ENCODE measurements at places on chromosomes 6 and 20.

DNA sequence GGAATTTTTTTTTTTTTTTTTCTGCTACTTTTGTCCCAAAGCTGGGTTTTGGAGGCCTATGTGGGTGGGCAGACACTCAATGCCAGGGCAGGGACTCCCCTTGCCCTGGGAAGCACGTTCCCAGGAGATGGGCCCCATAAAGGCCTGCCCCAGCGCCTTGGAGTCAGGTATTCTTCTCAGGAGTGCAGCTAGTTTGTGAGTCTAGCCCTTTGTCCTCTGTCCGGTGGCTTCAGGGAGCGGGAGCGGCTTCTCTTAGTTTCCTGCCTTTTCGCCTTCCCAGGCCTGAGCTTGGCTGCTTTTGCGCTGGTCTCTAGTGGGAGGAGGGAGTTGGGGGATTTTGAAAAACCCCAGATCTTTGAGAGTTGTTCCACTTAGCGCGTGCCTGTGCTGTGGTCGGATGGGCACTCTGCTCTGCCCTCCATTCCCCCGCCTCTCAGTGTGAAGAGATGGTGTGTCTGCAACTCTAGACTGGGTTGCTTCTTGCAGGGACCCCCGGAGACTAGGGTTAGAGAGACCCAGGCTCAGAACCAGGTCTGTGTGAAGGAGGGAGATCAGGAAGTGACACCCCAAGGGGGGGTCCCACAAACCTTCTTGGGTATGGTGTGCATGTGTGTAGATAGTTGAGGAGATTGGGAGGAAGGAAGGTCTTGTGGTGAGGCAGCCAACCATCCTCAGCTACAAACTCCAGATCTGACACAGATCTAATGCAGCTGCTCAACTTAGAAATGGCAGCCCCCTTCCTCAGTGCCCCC is 1.3 kb downstream of the PLCG1 start:
- no peak for DNase-seq

DNA sequence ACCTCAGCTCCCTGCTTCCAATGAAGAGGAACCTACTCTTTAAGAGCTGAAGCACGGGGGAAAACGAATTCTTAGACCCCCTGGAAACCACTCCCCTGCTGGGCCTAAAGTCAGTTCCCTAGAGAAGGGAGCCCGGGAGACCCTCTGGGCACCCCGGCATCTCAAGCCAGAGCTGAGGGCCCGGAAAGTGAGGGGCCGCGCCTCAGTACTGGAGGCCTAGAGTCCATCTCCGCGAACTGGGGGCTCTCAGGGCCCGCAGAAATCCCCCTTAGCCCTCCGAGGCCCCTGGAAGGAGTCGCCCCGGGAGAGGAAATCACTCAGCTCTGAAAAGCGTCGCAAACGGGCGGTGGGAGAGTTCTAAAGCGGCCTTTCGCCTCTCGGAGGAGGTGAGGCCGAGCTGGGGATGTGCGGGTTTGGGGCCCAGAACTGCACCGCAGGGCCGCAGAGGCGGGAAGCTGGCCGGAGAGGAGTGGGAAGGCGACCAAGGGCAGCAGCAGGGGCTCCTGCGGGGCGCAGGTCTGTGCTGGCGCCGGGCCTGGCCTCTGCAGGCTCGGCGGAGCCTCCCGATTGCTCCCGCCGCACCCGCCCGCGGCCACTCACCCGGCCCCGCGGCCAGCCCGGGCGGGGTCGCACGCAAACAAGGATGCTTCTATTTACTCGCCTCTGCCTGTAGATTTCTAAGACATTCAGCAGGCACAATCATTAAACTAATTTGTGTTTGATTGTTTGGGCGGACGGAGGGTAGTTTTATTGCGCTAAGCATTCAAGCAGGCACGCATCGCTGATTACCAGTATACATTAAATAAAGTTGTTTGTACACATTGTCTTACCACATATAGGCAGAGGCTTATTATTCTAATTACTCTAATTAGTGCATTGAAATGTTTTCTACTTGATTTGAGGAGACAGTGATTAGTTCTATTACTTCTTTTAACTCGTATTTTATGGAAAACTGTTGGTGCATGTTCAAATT is 9.2 kb downstream of the POU3F2 start:
- no peak for DNase-seq

DNA sequence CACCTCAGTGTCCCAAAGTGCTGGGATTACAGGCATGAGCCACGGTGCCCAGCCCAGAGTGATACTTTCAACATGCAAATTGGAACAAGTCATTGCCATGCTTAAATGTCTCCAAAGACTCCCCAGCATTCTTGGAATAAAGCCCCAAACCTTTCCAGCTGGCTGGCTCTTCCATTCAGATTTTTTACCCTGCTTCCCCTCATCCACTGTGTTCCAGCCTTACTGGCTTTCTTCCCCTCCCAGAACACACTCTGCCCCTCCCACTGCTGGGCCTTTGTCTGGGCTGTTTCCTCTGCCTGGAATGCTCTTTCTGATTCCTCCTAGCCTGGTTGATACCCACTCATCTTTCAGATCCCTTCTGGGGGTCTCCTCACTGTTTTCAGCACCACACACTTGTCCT is 40.1 kb upstream of the NNAT start:
- DNase-seq, result no peak

DNA sequence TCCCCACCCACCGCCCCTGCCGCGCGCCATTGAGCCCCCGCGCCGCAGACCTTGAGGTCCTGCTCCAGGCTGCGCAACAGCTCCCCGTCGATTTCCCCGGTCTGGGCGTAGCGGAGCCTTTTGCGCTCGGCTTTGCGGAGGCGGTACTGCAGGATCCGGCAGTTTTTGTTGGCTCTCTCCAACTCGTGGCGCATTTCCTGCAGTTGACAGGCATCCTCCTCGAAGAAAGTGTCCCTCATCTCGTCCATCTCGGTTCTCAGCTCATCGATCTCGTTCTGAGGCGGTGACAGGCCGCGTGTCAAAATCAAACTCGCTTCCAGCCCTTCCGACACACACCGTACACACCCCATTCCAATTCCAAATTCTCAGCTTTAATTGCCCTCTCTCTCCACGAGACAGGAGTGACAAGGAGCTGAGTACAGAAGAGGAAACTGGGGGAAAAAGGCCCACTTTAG is 4.3 kb downstream of the MTCL3 start:
- peak; percentile 35 for DNase-seq

GRCh38 chr6:2885967-2886735 is 17.0 kb downstream of the SERPINB9 start:
- DNase-seq, result no peak

DNA sequence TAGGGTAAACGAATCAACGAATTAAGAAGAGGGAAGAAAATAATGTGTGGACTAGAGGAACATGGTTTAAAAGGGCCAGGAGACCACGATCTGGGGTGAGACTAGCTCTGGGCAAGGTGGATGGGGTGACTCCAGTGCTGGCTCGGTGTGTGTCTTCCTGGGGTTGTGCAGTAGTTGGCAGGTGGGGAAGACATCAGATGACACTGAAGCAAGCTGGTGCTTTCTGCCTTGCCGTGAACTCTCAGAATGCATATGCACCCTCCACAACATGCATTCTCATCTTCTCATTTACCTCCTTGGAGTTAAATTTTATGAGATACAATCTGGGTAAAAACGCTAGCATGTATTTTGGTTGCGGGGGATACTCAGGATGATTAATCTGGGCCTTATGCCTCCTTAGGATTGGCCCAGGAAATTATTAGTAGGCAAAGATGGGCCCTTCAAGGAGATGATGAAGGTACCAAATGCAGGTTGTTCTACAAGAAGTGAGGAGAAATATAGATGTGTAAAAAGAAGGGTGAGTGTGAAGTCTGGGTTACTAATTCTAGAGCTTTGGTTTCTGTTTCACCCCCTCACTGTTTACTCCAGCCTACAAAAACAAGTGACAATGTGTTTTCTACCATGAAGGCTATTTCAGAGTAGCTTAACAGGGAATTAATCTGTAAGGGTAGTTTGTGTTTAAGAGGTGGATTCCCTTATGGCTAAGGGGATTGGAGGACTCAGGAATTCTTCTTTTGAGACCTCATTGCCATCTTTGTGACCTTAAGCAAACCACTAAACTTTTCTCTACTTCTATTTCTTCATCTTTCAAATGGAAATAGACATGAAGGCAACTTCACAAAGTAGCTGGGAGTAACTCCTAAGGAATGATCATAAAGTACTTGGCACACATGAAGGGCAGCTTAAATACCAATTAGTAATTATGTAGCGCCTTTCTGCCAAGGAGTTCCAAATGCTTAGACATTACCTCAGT is 71.0 kb upstream of the SUPT3H start:
- DNase-seq, result no peak

- DNase-seq, result no peak
Measured at GRCh38 chr6:93821953-93822352, 402.6 kb upstream of the EPHA7 start.

GRCh38 chr6:31701666-31702404 is 1.3 kb downstream of the ABHD16A start:
- DNase-seq, result no peak
